CD4-positive, alpha-beta T cell treated with Interleukin-4 for 4 hours (primary cell): ENCODE measurements at places on chromosomes 1 and 21.
A peak's percentile ranks its signal among the peaks of the same experiment; 100 is the strongest.

- DNase-seq = no peak
These were observed 30.4 kb upstream of the DISP3 start for GRCh38 chr1:11448373-11449099.

DNA sequence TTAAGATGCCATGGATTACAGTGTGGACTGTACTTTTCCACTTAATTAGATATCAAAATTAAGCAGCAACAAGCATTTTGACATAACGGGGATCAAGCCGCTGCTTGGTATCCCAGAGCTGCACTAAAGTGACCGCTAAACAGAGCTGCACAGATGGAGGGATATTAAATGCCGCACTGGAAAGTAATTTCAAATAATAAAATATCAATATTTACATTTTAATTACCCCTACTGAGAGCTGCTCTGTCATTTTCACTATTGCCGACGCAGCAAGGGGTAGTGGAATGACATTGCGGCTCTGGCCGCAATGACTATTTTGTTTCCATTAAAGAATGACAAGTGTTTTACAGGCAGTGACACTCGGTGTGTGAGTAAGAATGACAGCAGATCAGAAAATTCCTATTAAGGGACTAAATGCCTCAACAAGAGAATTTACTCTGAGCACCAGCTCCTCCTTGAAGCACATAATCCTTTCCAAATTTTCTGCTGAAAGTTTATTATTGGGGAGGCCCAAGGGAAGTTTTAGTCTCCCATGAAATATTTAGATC, 109.1 kb upstream of the USH2A start:
- no peak for DNase-seq

GRCh38 chr1:180948641-180949615, 36.2 kb downstream of the KIAA1614 start:
- no peak for DNase-seq

DNA sequence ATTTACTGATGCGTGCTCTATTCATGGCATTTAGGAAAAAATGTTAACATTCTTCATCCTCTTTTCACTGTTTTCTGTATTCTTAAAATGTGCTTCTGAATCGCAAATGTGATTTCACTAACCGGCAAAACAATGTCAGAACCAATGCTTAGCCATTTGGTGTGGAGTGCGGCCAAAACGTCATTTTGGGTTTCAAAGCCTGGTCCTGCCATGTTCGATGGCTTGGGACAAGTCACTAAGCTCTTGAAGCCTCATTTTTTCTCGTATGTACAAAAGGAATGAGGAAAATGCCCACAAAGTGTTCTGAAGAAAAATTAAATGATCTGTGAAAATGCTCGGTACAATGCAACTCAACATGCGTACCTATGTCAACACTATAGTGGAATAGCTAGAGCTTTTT, 175.3 kb downstream of the APP start:
- DNase-seq = no peak

GRCh38 chr1:110781525-110781924, 91.4 kb upstream of the CD53 start:
- no peak for DNase-seq

GRCh38 chr1:166122873-166123466, 43.8 kb downstream of the FAM78B start:
- DNase-seq = no peak

- DNase-seq = no peak
These were observed 711.2 kb downstream of the MRPL39 start for GRCh38 chr21:24895885-24896734.

DNA sequence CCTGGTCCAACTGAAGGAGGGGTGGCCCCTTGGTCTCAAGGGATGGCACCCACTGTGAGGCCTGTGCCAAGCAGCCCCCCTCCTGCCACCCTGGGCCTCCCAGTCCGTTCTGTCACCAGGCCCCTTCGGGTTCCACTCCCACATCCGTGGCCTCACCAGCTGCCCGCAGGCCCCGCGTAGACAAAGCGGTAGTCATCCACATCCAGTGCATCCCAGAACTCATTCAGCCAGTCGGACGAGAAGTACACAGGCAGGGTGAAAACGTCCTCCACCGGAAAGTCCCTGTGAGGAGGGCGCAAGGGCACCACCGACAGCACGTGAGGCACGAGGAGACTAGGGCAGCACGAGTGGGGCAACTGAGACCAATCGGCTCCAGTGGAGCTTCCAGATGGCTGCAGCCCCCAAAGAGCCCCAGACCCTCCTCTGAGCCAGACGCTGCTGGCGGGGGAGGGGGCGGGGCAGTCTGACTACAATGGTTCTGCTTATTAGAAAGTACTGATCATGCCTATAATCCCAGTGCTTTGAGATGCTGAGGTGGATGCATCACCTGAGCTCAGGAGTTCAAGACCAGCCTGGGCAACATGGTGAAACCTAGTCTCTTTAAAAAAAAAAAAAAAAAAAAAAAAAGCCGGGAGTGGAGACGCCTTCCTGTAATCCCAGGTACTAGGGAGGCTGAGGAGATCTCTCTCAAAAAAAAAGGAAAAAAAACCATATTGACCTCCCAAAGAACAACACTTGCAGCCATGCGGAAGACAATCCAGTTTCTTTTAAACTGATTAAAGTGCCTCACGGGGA, 1.2 kb downstream of the JMJD4 start:
- no peak for DNase-seq

- no peak for DNase-seq
These were observed at the start of gene KRTAP12-2 for GRCh38 chr21:44666401-44667320. TSS of gene KRTAP12-2 (minus strand) at chr21:44666927. CDS start at chr21:44666886, 41 bp downstream.

- no peak for DNase-seq
These were observed 207.9 kb downstream of the PAPPA2 start for GRCh38 chr1:176670853-176671252.

DNA sequence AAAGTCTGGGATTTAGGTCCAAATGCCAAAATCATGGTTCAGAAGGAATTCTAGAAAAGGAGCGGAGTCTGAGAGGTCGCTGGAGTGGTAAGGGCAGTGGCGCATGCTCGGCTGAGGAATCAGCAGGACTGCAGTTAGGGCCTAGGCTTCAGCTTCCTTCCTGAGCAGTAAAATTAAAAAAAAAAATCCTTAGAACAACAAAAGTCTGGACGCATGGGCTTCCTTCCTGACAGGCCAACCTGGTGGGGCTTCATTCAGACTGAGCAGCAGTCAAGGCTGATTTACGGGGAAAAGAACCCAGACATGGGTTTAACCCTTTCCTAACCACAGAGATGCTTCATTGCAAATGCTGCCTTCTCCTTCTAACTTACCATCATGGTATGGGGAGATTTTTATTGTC, 17.1 kb downstream of the RNF220 start:
- DNase-seq = no peak

DNA sequence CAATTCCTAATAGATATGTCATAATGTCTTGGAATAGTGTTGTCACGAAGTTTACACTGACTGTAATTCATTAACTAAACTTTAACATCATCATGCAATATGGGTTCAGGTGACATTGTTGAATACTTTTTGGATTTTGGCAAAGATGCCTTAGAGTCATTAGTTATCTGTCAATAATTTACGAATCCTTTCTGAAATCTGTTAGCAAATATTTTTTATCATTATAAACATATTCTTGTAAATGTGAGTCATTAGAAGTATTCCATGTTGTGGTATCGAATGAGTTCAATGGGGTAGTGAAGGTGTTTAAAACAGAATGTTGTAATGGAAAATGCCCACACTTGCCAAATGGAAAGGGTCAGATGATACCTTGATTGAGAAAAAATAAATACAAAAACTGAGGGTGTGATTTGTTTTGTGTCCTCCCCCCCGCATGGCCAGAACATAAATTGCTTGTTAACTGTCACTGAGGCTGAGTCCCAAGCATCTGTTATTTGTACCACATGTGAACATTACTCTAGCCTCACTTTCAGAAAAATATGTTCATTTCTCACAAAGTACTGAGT, 5.2 kb upstream of the NR5A2 start:
- no peak for DNase-seq

- no peak for DNase-seq
These were observed 13.2 kb downstream of the MGST3 start for GRCh38 chr1:165644064-165644735.

GRCh38 chr21:28252928-28253327, 739.7 kb downstream of the LTN1 start:
- no peak for DNase-seq

- DNase-seq = peak; percentile 11
These were observed at the start of gene CR2 for GRCh38 chr1:207454046-207454964. TSS of gene CR2 (plus strand) at chr1:207454328. CDS start at chr1:207454419, 91 bp downstream.

- DNase-seq = no peak
These were observed 25.5 kb downstream of the GPATCH2 start for GRCh38 chr1:217605390-217605789.

- no peak for DNase-seq
These were observed 101.6 kb upstream of the PALMD start for GRCh38 chr1:99544328-99544727.

DNA sequence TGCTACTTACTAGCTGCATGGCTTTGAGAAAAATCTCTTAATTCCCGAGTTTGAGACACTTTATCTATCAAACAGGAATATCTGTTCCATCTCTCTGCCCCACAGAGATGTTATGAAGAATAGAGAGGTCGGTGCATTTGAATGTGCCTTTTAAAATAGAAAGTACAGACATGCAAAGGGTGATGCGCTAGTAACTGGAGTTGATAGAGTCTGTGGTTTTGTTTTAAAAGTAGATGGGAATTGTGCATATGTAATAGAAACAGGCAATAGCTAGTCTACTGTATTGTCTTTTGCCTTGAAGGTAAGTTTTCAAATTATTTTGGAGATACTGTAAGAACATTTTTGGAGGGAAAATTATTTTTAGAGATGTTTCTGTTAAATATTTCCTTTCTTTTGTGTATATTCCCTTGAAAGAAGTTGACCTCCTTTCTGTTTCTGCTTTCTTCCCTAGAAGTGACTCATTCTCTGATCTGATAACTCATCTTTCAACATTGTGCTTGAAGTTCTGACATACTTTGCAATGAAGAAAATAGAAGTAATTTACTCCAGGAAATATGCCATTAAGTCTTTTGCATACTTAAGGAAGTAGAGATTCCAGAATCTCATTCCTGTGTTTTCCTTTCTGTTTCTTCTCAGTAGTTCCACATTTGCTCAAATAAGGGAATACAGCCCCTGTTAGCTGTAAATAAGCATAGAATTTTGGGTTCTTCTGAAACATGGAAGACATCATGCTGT, 151.6 kb downstream of the SDCCAG8 start:
- DNase-seq = no peak

DNA sequence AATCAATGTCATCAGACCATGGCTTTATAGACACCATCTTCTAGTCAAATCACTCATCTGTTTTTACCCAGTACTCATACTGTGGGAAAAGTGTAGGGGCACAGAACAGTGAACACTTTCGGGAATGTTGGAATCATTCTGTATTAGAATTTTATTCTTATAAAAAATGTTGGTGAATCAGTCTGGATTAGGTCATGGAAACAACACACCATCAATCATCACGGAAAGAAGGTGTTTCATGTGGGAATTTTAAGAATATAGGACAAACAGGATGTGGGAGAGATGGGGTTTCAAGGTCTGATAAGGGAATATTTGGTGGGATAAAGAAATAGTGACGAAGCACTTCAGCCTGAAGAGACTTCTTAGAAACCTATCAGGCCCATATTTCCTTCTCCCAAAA, 17.3 kb downstream of the GBP1 start:
- DNase-seq = no peak

DNA sequence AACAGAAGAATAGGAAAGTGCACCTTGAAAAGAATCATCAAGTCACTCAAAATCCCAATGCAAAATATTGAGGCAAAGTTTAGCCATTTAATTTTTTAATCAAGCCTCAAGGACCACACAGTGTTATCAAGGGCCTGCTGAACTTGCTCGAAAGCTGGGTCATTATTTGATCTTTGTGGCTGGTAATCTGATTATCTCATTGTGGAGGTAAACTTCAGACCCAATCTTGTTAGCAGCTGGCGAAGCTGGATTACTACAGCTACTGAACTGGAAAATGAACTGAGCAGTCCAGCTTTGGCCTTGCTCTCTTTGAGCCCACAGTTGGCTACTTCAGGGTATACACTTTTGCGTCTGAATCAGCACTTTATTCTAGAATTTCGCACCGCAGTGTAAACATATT, 94.4 kb downstream of the BARHL2 start:
- no peak for DNase-seq

- DNase-seq = no peak
These were observed 29.2 kb downstream of the SZT2 start for GRCh38 chr1:43418858-43419257.

DNA sequence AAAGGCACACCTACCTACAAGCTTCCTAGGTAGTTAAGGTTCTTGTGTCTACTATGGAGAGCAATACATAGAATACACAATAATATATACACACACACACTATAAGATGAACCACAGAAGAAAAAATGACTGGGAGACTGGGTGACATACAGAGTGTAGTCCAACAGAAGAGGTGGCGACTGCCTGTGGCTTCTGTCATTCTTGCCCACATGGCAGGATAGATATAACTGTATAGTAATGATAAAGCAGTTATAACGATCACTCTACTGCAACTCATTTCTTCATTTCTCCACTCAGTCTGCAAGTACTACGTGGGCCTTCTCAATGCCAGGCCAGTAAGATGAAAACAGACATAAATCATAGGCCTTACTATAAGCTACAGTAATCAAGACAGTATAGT, 113.8 kb upstream of the EDN2 start:
- no peak for DNase-seq

- no peak for DNase-seq
These were observed 106.9 kb upstream of the F3 start for GRCh38 chr1:94648225-94649007.

- DNase-seq = no peak
These were observed 114.0 kb downstream of the USP25 start for GRCh38 chr21:15843766-15844165.

DNA sequence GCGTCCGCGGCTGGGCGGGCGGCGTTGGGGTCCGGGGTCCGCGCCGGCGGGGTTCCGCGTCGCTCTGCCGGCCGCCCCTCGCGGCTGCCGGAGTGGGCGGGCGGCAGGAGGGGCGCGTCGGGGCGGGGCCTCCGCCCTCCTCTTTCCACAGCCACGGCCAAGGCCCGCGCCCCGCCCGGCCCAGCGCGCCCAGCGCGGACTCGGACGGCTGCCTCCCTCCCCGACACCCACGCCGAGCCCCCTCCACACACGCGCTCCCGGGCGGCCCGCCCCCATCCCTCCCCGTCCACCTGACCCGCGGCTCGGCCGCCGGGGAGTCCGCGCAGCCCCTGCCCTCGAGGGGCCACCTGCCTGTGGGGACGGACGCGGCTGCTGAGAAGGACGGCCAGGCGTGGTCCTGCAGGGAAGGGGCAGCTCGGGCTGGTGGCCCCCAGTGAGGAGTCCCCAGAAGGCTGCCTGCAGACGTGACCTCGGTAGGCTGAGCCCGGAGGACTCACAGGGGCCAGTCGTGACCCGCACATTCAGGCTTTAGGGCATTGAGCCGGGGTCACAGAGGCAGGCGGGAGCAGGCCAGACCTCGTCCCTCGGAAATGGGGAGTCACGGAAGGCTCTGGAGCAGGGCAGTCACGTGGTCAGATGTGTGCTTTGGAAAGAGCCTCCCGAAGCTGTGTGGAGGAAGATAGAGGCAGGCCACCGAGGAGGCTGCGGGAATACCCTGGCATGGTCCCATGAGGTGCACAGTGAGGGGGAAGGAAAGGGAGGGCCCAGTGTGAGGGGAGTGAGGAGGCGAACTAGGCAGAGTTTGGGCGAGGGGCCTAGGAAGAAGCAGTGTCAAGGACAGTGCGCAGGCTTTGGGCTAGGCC, at the start of gene COL8A2:
Gene COL8A2, minus strand, starts transcription at position 94 of the 863 bp plus-strand sequence. CDS start 24,980 bp downstream, outside the sequence.
- DNase-seq = no peak
